ENCODE measurements at places on chromosomes 6 and 20.

DNA sequence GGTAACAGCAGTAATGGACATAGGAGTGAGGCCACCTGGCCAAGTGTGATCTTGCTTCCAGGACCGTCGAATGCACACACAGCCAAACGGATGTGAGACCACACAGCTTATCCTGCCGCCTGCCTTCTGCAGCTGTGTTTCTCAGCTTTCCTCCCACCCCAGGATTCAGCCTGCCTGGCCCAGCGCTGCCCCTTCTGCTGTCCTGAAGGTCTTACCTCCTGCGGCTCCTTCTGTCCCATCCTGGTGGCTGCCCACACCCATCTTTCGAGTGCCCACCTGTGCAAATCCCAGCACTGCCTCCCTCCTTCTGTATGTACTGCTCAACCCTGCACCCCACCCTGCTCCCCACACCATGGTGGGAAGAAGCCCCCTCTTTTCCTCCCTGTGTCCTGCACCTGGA, 49.4 kb upstream of the DACT2 start:
- no peaks in the 10 kb centered on the region for H3K36me3 ChIP-seq
- no peak overlapping the region for H3K4me3 ChIP-seq
- no peak overlapping the region for H3K27ac ChIP-seq
- no peak for DNase-seq
- no peaks in the 10 kb centered on the region for H3K27me3 ChIP-seq

GRCh38 chr20:3972161-3972560, 43.2 kb downstream of the RNF24 start:
- H3K27me3 ChIP-seq = no peaks in the 10 kb centered on the region
- no peak overlapping the region for H3K4me3 ChIP-seq
- H3K4me1 ChIP-seq = no peaks in the 10 kb centered on the region
- H3K27ac ChIP-seq = no peak overlapping the region

DNA sequence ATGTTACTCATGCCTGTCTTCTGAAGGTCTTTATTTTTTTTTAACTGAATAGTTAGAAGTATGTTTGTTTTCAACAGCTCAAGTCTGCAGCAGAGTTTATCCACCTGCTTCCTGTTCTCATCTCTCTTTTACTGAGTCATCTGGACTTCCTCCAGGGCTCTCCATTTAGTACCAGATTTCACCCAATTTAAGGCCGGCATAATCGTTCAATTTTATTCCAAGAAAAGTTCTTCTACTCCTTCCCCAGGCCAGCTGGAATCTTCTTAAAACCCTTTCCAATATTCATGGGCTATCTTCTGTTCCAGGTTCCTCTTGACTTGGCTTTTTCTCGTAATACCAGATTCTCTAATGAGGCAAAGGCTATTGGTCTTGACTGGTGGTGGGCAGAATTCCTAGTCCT, 79.0 kb upstream of the LAMA2 start:
- no peak for DNase-seq
- no peaks in the 10 kb centered on the region for H3K36me3 ChIP-seq
- no peak overlapping the region for H3K4me3 ChIP-seq
- H3K27ac ChIP-seq = no peak overlapping the region

GRCh38 chr6:87897663-87898062, 150.0 kb upstream of the SPACA1 start:
- no peaks in the 10 kb centered on the region for H3K36me3 ChIP-seq
- no peak overlapping the region for H3K4me3 ChIP-seq
- no peaks in the 10 kb centered on the region for H3K4me1 ChIP-seq
- DNase-seq = no peak

- H3K27ac ChIP-seq = peak overlapping the region; percentile 84
- DNase-seq = no peak
- H3K27me3 ChIP-seq = no peaks in the 10 kb centered on the region
- H3K4me3 ChIP-seq = peak overlapping the region; percentile 84
Measured at GRCh38 chr6:119348096-119348747, 1.3 kb downstream of the MAN1A1 start.

- no peak overlapping the region for H3K4me3 ChIP-seq
- no peak for DNase-seq
- H3K27ac ChIP-seq = no peak overlapping the region
- H3K27me3 ChIP-seq = no peaks in the 10 kb centered on the region
- no peaks in the 10 kb centered on the region for H3K4me1 ChIP-seq
Measured at GRCh38 chr20:41180599-41181333, 43.4 kb downstream of the PLCG1 start.

DNA sequence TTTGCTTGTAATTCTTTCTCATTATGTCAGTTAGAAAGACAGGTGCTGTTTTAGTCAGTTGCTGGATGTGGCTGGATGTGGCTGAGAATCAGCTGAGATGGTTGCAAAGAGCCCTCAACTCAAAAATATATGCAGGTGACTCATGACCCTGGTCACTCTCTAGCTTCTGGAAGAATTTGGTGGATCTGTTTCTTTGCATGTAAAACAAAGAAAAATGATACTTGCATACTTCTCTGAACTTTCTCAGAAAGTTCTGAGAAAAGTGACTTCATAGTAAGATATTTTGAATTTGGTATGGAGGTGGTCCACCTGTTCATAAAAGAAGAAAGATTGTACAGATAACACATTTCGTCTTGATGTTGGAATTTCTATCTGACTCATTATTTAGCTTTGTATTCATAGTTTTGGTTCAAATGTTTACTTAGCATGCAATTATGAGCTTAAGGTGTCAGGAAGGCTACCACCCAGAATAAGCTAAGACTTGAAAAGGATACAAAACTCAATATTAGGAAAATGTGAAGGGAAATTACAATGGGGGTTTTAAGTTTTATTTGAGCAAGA, 163.2 kb upstream of the OLIG3 start:
- H3K4me1 ChIP-seq = no peaks in the 10 kb centered on the region
- no peak overlapping the region for H3K4me3 ChIP-seq
- DNase-seq = no peak
- H3K36me3 ChIP-seq = no peaks in the 10 kb centered on the region

GRCh38 chr20:35111141-35111888, 18.7 kb upstream of the TRPC4AP start:
- DNase-seq = no peak
- no peak overlapping the region for H3K27ac ChIP-seq
- no peaks in the 10 kb centered on the region for H3K4me1 ChIP-seq

DNA sequence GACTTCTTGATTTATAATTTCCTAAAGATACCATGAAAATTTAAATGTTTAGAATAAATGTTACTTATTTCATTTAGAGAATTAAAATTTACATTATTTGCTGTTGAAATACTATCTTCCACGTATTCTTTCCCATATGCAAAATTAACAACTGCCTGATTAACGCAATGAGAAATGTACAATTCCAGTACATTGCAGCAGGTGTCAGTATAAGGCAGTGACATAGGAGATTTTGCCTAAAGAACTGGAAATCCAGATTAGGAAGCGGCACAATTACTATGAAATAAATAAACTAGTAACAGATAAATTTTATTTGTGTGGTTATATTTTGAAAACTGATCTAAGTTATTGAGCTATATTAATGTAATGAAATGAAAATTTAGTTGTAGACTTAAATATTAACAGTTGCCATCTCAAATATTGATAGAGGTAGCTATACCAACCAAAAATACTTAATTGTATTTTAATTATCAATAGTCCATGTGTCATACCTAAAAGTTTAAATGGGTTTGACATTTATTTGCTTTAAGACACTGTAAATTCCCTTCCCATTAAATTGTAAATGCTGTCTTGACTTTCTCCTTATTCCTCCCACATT, 300.2 kb downstream of the UTRN start:
- no peak overlapping the region for H3K4me3 ChIP-seq
- no peak for DNase-seq
- H3K36me3 ChIP-seq = no peaks in the 10 kb centered on the region
- H3K27me3 ChIP-seq = no peaks in the 10 kb centered on the region

DNA sequence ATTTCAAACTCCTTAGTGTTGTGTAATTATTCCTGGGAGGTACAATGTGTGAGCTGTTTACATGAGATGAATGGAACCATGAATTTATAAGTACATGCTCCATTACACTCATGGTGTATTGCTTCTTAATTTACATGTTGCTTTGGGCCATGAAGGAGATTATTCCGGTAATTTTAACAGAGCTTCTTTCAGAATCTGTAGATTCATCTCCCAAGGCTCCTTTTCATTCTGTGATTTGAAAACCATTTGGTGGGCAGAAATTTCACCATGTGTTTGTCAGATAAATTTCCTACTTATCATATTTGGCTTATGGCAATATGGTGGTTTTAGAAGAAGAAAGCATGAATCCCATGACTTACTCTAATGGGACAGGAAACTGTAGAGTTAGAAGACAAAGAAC, 421.6 kb upstream of the EYS start:
- H3K4me1 ChIP-seq = no peaks in the 10 kb centered on the region
- no peak overlapping the region for H3K4me3 ChIP-seq
- DNase-seq = no peak
- H3K27ac ChIP-seq = no peak overlapping the region

- no peak for DNase-seq
- H3K4me3 ChIP-seq = no peak overlapping the region
- no peaks in the 10 kb centered on the region for H3K27me3 ChIP-seq
Measured at GRCh38 chr20:11001764-11002540, 328.2 kb upstream of the JAG1 start.

DNA sequence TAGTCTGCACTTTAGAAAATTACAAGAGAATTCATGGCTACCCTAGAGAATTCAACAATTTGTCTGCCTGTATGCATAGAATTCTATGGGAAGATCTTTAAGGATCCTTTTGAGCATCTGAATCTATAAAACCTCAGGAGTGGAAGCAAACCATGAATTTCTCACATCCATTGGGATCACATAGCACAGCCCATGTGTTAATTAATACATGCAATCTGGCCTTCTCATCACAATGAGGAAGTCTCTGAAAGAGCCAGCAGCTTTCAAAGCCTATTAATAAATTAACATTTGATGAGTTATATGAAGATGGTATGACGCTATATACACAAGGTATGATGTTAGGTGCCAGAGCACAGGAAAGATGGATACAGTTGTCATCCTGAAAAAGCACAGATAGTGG, 24.7 kb downstream of the NDUFAF4 start:
- no peaks in the 10 kb centered on the region for H3K4me1 ChIP-seq
- H3K27ac ChIP-seq = no peak overlapping the region
- no peaks in the 10 kb centered on the region for H3K36me3 ChIP-seq
- no peak for DNase-seq
- no peaks in the 10 kb centered on the region for H3K27me3 ChIP-seq

DNA sequence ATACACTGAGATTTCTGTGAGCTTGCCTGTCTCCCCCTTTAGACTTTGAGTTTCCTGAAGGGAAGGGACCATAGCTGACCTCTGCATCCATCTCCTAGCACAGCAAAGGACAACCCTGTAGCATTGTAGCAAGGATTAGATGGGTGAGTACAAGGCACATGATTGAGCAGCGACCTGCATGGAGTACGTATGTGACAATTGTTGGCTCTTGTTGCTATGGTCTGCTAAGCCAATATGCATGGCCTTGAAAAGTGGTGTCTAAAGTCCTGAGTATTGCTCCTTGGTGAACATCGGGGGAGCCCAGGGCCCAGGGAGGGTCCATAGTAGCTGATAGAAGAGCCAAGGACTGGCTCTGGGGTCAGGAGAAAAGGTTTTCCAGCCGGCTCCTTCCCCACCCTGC, 365.0 kb upstream of the CHD6 start:
- no peak for DNase-seq
- no peak overlapping the region for H3K4me3 ChIP-seq
- no peaks in the 10 kb centered on the region for H3K36me3 ChIP-seq
- no peaks in the 10 kb centered on the region for H3K27me3 ChIP-seq
- no peak overlapping the region for H3K27ac ChIP-seq
- H3K4me1 ChIP-seq = no peaks in the 10 kb centered on the region

GRCh38 chr20:24160563-24161281, 172.1 kb upstream of the GGTLC1 start:
- no peak for DNase-seq
- H3K36me3 ChIP-seq = no peaks in the 10 kb centered on the region
- H3K4me3 ChIP-seq = no peak overlapping the region
- no peaks in the 10 kb centered on the region for H3K27me3 ChIP-seq
- H3K4me1 ChIP-seq = no peaks in the 10 kb centered on the region

DNA sequence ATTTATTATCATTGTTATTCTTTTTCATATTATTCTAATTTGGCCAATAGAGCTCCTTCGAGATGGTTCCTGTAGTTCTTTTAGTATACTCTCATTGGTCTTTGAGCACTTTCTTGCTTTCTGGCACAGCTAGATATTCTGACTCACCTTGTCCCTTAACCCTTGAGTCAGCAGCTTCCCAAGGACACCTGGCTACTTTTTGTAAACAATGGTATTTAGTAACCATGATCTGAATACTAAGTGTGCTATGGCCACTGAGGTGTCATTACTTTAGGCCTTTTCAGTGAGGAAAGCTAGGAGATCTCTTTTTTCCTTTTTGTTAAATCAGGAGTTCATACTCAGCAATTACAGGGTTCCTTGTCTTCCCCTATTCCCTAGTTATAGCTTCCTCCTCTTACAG, 126.5 kb upstream of the CITED2 start:
- H3K4me3 ChIP-seq = no peak overlapping the region
- no peaks in the 10 kb centered on the region for H3K36me3 ChIP-seq
- no peaks in the 10 kb centered on the region for H3K4me1 ChIP-seq
- no peak overlapping the region for H3K27ac ChIP-seq

DNA sequence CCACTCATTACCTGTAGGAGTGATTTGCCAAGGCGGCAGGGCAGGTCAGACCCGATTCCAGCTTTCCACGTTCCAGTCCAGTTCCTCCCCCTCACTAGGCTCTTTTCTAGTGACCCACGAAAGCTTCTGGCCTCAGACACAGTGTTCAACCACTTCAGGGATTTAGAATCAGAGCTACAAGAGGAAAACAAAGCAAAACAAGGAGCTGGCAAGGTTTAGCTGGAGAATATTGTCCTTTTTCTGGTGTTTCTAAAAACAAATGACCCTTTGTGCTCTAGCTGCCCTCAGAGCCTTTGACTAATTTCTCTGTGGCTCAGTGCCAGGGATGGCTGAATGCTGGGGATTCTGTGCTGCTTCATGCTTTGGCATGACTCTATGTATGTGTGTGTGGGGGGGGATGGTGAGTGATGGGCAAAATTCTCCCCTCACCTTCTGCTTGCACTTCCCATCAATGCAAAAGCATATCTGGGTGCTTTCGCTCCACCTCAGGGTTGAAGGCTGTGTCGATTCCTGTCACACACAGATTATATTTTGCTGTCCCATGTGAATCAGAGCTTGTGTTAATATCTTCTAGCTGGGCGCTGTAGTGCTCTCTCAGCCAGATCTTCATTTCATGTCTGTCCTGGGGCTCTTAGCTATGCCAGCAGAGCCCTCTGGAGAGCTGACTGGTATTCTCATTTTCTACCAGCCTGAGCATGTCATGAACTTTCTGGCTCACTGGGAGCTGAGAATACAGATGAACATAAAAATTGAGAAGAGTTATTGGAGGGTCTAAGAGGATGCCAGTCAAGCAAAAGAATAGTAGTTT, 19.3 kb upstream of the NEDD9 start:
- no peaks in the 10 kb centered on the region for H3K27me3 ChIP-seq
- DNase-seq = no peak
- peaks cover 3% of the 10 kb centered on the region for H3K36me3 ChIP-seq
- H3K27ac ChIP-seq = no peak overlapping the region
